Central memory CD4-positive, alpha-beta T cell (primary cell): ENCODE measurements at places on chromosomes 2 and 18.

DNA sequence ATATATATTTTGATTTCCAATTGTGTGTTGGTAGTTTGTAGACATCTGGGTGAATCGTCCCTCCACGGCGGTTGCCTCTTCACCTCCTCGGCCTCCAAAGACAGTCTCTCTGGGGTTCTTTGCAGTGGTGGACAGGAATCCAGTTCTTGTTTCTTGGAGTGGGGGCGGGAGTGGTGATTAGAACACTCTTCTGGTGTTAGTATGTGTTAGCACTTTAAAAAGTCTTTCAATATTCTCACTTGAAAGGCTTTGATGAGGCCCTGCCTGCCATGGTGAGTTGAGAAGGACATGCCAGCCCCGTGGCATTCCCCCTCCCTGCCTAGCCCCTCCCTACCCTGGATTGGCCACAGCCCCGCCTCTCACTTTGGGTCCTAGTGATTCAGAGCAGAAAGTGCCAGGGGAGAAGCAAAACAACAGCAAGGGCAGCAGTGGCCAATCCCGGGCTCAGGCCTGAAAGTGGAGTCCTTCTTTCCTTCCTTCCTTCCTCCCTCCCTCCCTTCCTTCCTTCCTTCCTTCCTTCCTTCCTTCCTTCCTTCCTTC, 316.8 kb upstream of the HS6ST1 start:
- no peak for DNase-seq

DNA sequence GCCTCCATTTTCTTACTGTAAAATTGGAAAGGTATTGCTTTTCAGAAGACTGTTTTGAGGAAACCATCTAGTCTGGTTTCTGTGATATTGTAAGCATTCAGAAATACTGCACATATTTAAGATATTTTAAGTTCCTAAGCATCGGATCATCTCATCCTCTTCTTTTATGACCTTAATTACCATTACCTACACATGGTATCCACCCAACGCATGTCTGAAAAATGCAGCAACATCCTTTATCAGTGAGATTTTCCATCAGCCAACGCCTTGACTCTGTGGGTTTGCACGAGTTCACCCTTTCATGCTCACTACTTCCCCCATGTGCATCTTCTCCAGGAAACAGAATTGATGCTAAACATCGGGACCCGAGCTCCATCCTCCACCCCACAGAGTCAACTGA, 84.3 kb downstream of the COL4A4 start:
- no peak for DNase-seq

- DNase-seq, result no peak
Measured at GRCh38 chr2:152585830-152586484, 131.3 kb downstream of the PRPF40A start.

DNA sequence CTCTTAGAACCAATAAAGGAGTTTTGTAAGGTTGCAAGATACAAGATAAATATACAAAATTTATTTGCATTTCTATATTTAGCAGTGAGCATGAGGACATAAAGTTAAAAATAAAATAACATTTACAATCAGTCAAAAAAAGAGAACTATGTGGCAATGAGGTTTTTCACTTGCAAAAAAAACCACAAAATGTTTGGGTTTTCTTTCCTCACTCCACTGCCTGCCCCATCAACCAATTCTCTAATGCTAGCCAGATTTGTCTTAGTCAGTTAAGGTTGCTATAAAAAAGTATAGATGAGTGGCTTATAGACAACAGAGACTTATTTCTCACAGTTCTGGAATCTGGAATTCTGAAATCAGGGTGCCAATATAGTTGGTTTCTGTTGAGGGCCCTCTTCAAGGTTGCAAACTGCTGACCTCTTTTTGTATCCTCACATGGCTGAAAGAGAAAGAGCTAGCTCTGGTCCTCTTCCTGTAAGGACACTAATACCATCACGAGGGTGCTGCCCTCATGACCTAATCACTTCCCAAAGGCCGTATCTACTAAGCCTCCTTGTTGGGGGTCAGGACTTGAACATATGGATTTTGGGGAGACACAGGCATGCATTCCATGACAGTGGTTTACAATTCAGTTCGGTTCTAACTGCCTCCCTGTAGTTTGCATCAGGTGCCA, 566.2 kb downstream of the GALR1 start:
- no peak for DNase-seq

- DNase-seq, result no peak
Measured at GRCh38 chr2:184463102-184463865, 135.0 kb upstream of the ZNF804A start.

DNA sequence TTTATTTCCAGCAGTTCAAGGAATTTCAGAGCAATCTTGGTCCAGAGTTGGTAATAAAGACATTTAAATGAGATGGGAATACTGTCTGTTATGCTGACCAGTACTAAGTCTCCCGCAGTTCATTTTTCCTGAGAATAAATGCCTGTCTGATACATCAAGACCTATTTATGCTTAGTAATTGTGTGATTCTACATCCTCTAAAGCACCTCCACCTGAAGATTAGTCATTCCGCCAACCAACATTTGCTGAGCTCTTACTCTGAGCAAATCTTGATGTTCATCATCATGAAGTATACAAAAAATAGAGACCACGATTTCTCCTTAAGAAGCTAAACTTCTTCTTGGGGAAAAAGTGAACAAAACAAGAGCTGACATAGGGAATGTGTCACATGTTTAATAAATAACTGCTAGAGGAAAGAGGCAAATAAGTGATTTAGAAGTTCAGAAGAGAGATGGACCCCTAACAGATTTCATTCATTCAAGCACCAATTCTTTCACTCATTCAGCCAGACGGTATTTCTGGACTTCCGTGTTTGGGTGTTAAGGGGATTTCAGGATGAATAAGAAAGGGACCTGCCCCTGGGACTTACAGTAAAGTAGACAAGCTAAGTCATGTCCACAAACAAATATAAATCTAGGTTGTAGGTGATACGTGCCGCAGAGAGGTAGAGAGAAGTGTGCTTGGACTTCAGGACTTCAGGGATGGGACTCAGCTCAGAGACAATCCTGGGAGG, 34.2 kb upstream of the PPP4R1 start:
- no peak for DNase-seq

- no peak for DNase-seq
Measured at GRCh38 chr2:141015341-141016047, 1115.3 kb downstream of the LRP1B start.

- peak; percentile 8 for DNase-seq
Measured at GRCh38 chr2:46615986-46616485, 136.7 kb downstream of the TMEM247 start.

GRCh38 chr2:199589306-199589705, 131.6 kb upstream of the SATB2 start:
- no peak for DNase-seq

GRCh38 chr2:9914384-9915065, 37.0 kb upstream of the GRHL1 start:
- no peak for DNase-seq

GRCh38 chr2:235609746-235610145, 115.9 kb downstream of the AGAP1 start:
- DNase-seq, result no peak

- no peak for DNase-seq
Measured at GRCh38 chr18:34203866-34204265, 20.8 kb downstream of the NOL4 start.

DNA sequence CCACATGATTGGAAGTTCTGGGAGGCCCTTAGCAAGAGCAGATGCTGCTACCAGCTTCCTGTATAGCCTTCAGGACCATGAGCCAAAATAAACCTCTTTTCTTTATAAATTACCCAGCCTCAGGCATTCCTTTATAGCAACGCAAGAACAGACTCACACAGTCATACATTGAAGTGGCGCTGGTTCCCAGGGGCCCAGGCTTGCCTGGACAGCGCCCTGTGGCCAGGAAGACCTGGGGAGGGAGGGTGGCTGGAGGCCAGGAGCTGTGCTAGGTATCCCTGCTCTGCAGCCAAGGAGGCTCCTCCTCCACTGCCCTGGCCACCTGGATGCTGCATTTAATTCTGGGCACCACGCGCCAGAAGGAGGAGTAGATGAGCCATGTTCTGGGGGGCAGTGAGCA, 98.1 kb downstream of the AGAP1 start:
- no peak for DNase-seq

- DNase-seq, result no peak
Measured at GRCh38 chr2:105378276-105378840, 20.5 kb downstream of the FHL2 start.
